ENCODE measurements at places on chromosomes 16 and 17.

DNA sequence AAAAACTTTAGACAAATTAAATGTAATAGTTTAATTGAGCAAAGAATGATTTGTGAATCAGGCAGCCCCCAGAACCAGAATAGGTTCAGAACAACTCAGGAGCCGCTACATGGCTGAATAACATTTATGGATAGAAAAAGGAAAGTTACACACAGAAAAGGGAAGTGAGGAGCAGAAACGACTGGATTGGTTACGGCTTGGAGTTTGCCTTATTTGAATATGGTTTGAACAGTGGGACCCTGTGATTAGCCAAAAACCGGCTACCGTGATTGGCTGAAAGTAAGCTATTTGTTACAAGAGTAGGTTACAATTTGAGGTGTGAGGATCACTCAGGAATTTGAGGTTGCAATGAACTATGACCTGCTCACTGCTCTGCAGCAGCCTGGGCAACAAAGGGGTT, 1139.8 kb downstream of the CDH11 start:
- no peak for DNase-seq

GRCh38 chr17:39548494-39549225, 59.1 kb downstream of the NEUROD2 start:
- no peak for DNase-seq

- DNase-seq, result no peak
These were observed 8.6 kb downstream of the RFWD3 start for GRCh38 chr16:74657870-74658642.

DNA sequence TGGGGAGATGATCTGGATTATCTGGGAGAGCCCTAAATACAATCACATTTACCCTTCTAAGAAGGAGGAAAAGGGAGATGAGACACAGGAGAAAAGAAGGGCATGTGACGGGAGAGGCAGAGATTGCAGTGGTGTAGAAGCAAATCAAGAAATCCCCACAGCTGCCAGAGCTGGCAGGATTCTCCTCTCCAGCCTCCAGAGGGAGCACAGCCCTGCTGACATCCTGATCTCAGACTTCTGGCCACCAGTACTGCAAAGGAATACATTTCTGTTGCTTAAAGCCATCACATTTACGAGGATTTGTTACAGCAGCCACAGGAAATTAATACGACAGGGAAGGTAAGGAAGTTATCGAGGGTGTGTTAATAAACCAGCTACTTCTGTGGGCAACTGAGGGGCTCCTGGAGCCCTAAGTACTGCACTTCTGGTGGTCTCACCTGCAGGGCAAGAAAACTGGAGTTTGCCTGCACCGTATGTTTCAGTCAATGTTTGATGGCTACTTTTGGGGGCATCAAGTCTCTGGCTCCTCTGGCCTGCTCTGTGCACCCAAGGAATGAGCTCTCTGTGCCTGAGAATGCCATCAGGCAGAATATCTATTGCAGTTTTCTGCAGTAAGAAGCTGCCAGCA, 22.9 kb upstream of the CDH13 start:
- no peak for DNase-seq

- no peak for DNase-seq
These were observed 17.4 kb downstream of the SALL1 start for GRCh38 chr16:51133688-51134087.

DNA sequence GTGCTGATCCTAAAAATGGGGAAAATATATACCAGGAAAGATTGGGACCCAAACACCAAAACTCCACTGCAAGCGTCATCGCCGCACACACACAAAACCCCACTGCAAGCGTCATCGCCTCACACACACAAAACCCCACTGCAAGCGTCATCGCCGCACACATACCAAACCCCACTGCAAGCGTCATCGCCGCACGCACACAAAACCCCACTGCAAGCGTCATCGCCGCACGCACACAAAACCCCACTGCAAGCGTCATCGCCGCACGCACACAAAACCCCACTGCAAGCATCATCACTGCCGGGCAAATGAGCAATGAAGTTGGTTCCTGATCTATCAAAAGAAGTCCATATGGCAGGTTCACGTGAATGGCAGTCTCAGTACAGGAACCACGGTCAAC, 144.4 kb downstream of the SLC39A11 start:
- DNase-seq, result no peak

GRCh38 chr17:54948380-54948779, 20.1 kb downstream of the COX11 start:
- no peak for DNase-seq

GRCh38 chr17:79223953-79224352, 149.3 kb downstream of the ENGASE start:
- DNase-seq, result no peak

GRCh38 chr17:38352245-38353085, 821 bp downstream of the SOCS7 start:
- no peak for DNase-seq
